Aorta (tissue), 5 donors: ENCODE measurements at places on chromosomes 12 and 14.
A peak's percentile ranks its signal among the peaks of the same experiment; 100 is the strongest.

- DNase-seq = no peak
Observed at GRCh38 chr12:78396538-78396937, 468.0 kb upstream of the SYT1 start.

DNA sequence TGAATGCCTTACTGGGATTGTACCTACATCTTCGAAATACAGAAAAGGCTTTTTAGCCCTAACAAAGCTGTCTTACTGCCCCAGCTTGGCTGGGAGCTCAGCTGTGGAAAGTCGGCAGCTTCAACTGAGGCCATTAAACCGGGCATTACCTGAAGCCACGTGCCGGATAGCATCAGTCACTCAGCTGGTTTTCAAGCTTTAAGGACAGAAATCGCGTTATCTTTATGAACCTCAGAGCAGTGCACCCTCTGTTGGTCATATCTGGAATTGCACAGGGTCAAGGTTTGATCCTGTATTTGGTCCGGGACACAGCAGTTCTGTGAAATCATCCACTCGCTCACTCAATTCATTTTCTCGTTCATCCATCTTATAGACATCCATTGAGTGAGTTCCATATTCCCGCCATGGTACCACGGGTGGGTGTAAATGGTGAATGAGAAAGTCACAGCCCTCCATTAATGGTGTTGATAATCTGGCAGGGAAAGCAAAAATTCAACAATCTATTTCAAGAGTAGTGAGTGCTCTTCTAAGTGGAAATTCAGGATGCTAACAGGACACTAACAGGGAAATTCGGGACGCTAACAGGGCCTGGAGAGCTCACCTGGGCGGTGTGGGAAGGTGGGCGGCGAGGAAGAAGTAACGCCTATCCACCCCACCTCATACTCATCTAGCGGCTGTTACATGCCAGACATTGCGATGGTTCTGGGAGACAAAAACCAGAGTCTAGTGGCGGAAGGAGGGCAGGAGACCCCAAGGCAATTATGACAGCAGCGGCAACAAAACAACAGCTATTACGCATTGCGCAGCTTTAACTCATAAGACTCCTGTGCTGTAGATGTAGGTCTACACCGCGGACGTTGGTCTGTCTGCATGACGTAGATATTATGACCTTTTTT lies 60.6 kb upstream of the TCL1A start:
- no peak for DNase-seq

GRCh38 chr12:98243190-98243589 lies 272.2 kb upstream of the TMPO start:
- DNase-seq = no peak

DNA sequence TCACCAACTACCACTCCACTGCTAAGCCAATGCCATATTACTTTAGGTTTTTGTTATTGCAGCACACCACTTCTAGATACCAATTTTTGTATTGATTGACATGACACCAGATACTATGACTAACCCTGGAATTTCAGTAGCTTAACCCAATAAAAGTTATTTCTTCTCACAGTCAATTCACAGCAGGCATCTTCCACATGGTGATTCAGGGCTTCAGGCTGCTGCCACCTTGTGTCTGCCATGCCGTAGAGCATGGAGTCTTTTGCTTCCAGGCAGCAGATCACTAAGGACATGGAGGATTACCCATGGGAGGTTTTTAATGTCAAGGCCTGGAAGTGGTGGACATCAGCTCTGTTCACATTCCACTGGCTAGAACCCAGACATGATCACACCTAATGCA lies 56.4 kb upstream of the LTA4H start:
- DNase-seq = no peak

DNA sequence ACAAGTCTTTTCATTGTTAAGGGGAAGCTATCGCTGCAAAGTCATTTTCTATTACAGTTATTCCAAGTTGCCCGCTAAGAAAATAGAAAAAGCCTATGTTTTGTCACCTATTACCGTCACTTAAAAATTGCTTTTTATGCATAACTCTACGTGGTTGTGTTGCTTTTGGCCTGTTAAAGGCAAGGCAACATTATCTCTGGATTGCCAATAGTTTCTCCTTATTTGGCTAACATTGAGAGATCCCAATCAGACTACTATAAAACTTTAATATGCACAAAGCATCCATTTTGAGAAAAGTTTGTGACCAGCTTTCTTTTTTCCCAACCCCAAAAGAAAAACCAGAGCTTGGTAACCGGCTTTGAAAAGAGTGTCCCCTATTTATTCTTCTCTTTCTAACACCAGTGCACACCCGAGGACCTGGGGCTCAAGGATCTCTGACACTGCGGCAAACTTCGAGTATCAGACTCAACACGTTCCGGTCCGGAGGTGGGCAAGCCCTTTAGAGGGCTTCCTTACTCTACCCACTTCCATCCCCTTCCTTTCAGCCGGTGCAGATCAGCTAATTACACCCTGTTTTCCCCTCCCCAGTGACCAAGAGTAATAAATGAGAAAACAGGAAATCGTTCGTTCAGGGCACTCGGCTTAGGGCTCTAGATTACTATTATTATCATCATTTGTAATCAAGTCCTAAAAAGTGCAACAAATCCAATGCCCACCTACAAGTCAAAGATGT lies 1.2 kb downstream of the PPP1R12A start:
- DNase-seq = no peak

DNA sequence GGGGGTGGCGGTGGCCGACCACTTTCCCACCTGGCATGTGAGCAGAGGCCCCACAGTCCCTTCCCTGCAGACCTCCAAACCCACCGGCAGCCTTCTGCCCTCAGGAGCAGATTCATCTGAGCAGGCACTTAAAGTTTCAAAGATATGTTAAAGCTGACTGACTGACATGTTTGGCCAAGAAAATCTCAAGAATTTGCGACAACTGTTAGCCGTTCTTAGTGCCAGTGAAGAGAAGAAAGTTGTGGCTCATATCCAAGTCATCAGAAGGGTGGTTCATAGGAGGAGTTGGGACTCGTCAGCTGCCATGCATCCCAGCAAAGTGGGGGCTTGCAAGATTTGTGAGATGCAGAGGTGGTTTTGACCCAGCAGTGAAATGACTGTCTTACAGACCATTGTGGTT lies 27.2 kb downstream of the ELK3 start:
- DNase-seq = peak; percentile 65

DNA sequence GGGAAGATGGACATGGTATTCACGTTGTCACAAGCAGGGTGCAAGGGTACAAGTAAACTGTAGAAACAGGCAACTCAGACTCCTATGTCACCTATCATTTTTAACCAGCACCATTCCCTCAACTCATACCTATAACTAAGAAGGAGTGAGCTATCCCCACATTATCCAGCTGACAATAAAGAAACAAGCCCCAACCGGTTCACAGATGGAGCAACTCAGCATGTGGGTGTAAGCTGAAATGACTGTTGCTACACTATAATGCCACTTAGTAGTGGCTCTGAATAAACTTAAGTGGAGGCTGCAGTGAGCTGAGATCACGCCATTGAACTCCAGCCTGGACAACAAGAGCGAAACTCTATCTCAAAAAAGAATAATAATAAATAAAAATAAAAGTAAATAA lies 829.5 kb upstream of the MDGA2 start:
- DNase-seq = no peak

GRCh38 chr12:74689071-74689655 lies 151.5 kb downstream of the ATXN7L3B start:
- no peak for DNase-seq

GRCh38 chr12:50999093-50999492 lies 27.1 kb downstream of the SLC11A2 start:
- no peak for DNase-seq

GRCh38 chr12:3836641-3837040 lies 36.6 kb downstream of the PARP11 start:
- DNase-seq = no peak

- DNase-seq = no peak
Observed at GRCh38 chr12:20144341-20144740, 224.0 kb upstream of the PDE3A start.

DNA sequence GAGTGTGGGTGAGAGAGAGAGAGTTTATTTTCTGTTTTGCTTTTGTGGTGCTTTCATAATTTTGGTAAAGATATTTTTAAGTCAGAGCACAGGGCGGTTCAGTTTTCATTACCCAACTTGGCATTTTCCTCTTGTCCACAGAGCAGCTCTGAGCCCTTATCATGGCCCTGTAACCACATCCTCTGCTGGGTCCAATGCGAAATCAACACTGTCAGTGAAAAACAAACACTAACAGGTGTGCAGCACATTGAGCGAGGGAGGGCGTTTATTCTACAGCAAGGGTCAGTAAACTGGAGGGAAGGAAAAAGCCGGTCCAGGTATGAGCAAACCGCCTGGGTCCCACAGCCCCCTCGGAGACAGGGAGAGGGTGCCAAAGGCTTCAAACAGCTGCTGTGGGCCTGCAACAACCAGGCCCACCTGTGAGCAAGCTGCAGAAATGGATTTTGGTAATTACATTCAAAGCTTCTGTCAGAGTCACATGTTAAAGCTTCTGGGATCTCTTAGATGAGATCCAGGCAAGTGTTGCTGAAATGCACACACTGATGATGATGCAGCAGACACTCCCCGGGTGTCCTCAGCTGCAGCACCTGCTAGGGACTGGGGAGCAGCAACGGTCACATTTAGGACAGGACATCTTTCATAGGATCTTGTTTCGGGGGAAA lies 132.7 kb upstream of the DYRK2 start:
- DNase-seq = no peak

DNA sequence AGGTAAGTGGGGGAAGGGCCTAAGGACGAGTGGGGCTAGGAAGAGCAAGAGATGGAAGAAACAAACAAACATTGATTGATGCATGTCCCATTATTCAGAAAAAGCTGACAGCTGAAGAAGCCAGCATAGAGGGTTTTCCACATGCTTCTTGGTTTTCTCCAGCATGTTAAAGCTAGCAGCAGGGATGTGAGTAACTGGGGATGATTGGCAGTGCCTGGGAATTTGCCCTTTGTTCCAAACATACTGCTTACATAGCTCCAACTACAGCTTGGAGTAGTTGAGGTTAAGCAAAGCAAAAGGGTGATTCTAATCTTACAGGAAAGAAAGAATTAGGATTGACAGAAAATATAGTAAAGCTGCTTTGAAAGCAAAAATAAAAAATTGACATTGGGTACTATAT lies 68.0 kb upstream of the IFNG-AS1 start:
- no peak for DNase-seq

- no peak for DNase-seq
Observed at GRCh38 chr12:99386907-99387306, 260.6 kb upstream of the GARIN6 start.
